ENCODE measurements at places on chromosomes 1 and 21.

DNA sequence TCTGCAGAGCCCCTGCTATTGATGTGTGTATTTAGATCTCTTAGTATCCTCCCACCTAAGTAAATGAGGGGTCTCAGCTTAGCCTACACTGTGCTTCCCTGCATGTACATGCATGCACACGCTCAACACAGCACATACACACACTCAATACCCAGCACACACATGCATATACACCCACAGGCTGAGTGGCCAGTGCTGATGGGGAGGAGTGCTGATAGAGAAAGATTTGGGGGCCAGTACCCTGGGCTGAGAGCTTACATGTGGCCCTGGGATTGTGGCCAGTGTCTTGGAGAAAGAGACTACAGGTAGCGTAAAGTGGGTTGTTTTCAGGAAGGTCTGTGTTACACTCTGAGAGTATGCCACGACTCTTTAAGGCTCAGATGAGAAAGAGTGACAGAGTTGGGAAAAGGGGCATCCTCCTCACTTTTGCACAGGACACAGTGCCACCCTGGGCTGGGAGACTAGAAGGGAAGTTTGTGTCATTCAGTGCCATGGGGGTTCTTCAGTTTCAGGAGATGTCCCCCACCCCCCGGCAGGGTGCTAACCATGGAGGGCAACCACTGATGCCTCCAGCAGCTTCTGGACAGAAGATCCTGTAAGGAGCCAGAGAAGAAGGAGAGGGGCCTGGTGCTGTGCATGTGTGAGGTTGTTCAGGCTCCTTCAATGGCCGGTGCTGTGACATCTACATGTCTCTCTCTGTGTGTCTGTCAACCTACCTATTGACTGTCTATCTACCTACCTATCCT lies 166.8 kb downstream of the RHOU start:
- no peak for DNase-seq

GRCh38 chr1:100606438-100606837 lies 68.5 kb downstream of the GPR88 start:
- peak; percentile 26 for DNase-seq

- DNase-seq: no peak
These were observed 37.6 kb downstream of the PRKCZ start for GRCh38 chr1:2087766-2088165.

GRCh38 chr1:150793221-150793620 lies 14.8 kb downstream of the CTSK start:
- no peak for DNase-seq

- no peak for DNase-seq
These were observed 26.8 kb upstream of the CLSTN1 start for GRCh38 chr1:9850442-9851162.

DNA sequence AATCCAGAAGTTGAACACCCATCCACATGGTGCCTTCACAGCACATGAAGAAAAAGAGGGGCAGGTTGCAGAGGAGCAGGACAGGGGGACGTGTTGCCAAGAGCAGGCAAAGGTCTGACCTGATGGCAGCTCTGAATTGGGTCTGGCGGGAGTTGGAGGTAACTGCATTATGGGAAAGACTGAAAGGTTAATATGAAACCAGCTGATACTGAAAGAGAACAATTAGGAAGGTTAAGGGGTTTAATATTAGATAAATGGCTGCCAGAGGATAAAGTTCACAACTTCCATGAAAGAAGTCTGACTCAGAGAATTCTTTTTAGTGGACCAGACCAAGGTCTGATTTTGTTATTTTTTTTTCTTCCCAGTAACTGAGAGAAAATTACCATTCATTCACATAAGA lies 76.1 kb downstream of the CD58 start:
- DNase-seq: no peak

DNA sequence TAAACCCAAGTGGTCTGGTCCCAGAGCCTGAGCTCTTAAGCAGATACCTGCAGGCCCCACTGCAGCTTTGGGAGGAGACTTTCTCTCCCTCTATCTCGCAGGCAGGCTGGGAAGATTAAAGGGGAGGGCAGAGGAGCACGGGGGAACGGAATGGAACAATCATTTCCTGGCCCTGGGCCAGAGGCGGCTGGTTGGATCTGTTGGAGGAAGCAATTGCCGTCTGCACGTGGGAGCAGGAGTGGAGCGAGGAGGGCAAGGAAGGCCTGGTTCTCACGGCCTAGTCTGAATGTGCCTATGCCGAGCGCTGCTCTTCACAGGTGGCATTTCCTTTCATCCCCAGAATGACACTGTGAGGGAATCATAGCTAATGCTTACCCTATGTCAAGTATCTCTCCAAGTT lies 23.7 kb downstream of the NKAIN1 start:
- DNase-seq: peak; percentile 23

DNA sequence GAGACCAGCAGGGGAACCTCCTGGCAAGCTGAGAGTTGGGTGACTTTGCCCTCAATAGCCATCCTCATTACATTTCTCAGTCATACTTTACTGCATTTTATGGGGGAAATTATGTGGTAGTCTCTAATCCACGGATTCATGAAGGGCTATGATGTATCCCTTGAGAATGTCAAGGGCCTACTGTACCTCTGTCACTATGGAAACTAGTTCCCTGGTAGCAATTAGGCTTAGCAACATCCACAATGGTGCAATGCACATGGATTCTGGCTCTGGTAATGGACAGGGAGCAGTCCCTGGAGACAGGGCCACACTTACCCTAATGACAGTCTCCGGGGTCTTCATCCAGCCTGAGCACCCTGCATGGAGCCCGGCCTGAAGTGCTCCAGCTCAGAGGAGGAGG lies 26.5 kb downstream of the LRRN2 start:
- no peak for DNase-seq

- no peak for DNase-seq
These were observed 675.1 kb upstream of the BRINP3 start for GRCh38 chr1:191152776-191153175.

DNA sequence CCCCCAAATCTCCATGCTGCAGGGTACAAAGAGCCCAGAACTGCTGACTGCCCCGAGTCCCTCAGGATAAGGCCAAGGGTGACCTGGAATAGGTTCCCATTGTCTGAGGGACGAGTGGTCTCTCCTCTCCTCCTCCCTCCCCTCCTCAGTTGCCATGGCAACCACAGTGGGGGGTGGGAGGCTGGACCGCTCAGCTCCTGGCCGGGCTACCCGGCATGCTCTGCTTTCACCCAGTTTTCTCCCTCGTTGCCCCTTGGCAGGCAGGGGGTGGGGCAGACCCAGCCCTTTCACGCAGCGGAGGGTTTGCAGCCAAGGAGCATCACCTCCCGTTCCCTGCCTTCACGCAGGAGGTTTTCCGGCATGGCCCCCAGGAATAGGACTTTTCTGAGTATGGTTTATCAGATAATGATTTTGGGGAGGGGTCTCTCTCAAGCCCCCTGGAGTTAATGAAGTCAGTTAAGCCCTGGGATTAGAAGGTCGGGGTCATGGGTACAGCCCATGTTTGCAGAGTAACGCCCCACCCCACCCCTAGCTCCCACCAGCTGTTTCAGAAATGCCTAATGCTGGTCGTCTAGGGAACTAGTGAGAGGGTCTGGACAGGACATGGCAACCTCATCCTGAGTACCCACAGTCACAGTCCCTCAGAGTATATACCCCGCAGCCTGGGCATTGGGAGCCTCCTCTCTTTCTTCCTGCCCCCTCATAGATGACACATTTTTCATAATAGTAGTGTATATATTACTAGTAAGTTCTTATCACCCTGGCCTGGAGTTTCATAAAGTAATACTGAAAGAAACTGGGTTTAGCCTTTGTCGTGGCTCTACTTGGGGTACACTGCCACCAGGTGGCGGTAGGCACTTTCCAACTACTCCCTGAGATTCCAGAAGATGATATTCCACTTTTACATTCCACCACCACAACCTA lies 20.7 kb downstream of the C1QB start:
- peak; percentile 69 for DNase-seq

DNA sequence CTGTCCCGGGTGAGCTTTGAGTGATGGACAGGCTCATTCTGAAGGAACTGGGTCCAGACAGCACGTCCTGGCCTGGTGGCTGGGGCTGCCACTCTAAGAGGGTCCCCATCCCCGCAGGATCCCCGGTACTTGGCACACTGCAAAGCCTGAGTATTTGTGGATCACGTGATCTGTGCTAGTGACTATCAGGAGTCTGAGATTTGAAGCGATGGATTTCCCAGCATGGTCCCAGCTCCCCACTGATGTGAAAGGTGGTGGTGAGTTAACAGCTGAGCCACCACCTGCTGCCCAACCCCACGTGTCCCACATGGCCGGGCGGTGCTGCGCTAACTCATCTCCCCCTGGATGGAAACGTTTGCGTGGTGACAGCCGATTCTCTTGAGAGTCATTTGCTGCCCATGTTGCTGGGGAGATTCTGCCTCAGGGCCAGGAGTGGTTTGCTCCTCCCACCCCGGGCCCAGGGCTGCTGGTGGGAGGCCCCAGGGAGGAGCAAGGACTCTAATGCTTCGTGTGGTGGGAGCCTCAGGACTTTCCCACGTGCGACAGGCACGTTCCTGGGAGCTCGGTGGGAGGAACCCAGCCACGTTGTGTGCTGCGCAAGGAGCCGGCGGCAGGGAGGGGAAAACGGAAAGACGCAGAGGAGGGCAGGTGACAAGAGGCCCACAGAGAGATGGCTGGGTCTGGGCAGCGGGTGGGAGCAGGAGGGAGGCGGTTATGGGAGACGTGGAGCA lies 15.1 kb downstream of the FAAP20 start:
- no peak for DNase-seq

DNA sequence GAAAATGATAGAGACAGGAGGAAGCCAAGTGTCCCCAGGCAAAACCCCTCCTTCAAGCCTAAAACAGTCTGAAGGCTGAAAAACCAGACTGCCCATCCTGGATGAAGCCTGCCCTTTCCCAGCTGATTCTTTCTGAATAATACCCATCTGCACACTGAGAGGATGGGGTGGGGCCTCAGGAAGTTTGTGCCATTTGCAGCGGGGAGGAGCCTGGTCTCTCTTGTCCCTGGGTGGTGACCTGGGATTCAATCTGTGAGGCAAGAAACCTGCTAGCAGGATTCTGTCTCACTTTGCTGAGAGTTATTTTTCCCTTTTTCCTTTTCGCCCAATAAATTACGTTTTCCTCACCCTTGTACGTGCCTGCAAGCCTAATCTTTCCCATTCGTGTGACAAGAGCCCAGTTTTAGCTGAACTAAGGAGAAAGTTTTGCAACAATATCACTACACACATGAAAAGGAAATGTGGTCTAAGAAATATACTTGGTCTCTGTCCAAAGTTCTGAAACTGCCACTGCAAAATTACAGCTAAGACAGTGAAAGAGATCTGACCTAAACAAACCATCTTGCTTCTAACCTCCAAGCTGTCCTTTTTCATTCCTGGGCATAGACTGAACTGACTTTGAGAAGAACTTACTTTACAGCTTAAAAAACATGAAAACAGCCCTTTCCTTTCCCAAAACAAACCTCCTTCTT lies 105.0 kb downstream of the COP1 start:
- DNase-seq: no peak

Data from kidney capillary endothelial cell (primary cell).